KBM-7 (cell line): ENCODE measurements at places on chromosomes 1 and 21.

GRCh38 chr1:40401473-40402201 is 28.1 kb downstream of the SMAP2 start:
- no peak for DNase-seq

- no peak for DNase-seq
Observed at GRCh38 chr21:41216486-41216885, 48.5 kb downstream of the BACE2 start.

DNA sequence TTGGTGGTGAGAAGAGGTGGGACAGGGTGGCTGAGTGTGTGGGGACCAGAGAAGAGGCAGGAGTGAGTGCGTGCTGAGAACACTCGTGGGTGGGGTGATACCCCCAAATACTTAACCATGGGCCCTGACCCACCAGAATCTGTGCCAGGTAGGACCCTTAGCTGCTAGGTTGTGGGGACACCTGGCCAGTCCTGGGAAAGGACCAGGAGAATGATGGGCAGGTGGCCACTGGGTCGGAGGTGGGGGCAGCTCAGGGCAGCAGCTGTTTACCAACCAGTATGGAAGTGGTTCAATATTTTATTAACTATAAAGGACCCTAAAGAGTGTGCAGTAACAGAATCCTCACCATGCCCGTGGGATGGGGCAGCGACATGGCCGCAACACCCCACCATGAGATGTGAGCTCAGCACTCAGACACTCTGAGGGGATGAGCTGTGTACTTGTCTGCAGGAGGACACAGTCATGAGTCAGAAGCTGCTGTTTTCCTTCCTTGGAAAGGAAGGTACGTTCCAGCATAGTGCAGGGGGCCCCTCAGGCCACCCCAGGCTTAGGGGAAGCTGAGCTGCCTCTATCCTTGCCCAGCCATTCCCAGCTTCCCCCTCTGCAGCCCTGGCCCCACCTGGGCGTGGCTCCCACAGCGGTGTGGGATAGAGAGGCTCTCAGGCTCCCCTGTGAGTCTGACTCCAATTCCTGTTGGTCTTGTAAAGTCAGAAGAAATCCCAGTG is 25.4 kb downstream of the TEX35 start:
- no peak for DNase-seq

DNA sequence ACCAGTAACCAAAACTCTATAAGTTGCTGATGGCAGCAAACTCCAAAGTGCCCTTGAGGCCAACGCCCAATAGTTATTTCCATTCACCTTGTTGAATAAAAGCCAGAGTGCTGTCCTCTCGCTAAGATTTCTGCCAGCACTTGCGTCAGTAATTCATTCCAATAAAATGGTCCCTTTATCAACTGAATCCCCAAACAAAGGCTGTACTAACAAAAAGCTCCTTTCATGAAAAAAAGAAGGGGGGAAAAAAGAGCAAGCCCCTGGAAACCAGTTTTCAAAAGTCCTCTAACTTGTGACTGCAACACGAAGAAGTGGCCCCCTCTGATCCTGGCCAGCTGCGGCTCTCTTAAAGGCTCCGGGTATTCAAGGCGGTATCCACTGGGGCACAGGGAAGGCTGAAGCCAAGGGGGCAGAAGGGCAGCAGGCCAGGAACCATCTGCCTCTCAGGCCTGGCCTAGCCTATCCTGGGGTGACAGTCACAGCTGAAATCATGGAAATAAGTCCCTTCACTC is 55.8 kb upstream of the ZNF326 start:
- no peak for DNase-seq

GRCh38 chr1:46575778-46576177 is 24.3 kb upstream of the KNCN start:
- no peak for DNase-seq

- DNase-seq: no peak
Observed at GRCh38 chr1:71565262-71565661, 484.4 kb upstream of the ZRANB2 start.

DNA sequence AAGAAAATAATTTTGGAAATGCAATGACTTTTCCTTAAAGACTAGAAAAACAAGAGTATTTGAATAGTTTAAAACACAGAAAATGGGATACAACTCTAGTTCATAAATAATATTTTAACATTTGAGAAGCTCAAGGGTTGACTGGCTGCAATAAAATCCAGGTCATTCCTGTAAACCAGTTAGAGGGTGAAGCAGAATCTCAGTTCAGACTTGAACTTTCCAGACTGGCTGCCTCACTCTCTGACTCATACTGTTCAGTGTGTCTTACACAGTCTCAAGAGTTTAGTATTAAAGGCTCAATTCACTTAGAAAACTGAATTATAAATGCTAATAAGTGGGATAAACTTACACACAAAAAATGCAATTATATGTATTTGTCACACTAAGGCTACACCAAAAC is 89.9 kb downstream of the RAVER2 start:
- no peak for DNase-seq

DNA sequence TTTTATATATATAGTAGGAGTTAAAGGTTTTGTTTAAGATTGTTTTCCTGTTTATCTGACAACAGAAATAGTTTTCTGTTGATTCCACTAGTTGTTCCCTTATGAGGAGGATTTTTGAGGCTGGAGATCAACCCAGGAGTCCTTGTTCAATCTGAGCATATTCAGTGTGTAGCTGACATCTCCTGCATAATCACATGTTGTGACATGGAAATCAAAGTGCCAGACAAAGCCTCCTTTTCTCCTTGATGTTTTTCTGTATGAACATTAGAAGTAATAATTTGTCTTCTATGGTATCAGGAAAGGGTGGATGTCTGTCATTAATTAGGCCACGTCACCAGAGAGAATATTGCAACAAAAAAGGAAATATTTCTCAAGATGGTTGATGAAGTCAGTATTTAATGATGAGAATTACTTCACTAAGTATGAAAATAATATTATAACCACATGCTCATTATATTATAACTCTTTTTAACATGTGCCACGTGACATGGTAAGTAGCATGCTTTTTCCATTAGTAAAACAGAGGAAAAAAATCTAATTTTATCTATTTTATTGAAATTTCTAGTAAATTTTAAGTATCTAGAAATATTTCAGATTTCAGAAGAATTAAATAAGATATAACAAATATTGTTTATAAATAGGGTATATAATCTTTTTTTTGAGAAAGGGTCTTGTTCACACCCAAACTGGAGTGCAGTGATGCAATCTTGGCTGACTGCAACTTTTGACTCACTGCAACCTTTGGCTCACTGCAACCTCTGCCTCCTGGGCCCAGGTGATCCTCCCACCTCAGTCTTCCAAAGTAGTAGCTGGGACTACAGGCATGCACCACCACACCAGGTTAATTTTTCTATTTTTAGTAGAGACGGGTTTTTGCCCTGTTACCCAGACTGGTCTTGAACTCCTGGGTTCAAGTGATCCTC is 223.5 kb downstream of the HMCN1 start:
- no peak for DNase-seq

- no peak for DNase-seq
Observed at GRCh38 chr1:115199416-115200132, 110.3 kb upstream of the TSPAN2 start.

DNA sequence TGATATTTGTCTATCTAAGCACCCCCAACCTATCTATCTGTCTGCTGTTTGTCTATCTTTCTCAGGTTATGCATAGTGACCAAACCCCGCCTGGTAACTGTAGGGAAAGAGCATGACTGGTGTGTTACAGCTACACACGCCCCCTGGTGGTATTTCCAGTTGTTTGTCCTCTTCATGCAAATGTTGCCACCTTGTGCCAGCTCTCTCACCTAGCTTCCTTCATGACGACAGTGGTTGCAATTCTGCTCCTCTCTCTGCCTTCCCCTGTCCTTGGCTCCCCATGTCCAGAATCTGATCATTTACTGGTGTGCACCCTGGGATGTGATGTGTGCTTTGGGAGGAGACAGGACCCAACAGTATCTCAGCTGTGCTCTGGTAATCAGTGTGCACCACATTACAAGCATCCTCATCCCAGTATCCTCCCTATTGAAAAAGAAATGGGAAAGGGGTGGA is 8.1 kb upstream of the INKA2 start:
- peak; percentile 76 for DNase-seq

DNA sequence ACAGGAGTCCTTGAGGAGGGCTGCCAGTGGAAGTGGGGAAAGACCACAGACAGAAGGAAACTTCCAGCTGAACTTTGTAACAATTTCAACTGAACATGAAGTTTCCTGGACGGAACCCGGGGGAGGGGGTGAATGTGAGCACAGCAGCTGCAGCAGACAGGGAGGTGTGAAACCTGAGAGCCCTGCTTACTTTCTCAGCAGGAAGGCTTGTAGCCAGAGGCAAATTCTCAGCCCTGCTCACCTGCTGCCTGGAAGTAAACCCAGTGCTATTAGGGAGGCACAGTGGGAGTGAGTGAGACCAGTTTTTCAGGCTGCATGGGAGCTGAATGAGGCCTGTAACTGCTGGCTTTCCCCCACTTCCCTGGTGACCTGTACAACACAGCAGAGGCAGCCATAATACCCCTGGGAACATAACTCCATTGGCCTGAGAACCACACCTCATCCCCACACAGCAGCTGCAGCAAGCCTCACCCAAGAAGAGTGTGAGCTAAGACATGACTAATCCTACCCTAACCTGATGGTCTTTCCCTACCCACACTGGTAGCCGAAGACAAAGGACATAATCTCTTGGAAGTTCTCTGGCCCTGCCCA is 9.6 kb upstream of the SPRR2F start:
- no peak for DNase-seq

GRCh38 chr1:230283678-230284077 is 142.5 kb downstream of the PGBD5 start:
- no peak for DNase-seq

- DNase-seq: no peak
Observed at GRCh38 chr1:226696547-226696946, 42.5 kb downstream of the ITPKB start.

DNA sequence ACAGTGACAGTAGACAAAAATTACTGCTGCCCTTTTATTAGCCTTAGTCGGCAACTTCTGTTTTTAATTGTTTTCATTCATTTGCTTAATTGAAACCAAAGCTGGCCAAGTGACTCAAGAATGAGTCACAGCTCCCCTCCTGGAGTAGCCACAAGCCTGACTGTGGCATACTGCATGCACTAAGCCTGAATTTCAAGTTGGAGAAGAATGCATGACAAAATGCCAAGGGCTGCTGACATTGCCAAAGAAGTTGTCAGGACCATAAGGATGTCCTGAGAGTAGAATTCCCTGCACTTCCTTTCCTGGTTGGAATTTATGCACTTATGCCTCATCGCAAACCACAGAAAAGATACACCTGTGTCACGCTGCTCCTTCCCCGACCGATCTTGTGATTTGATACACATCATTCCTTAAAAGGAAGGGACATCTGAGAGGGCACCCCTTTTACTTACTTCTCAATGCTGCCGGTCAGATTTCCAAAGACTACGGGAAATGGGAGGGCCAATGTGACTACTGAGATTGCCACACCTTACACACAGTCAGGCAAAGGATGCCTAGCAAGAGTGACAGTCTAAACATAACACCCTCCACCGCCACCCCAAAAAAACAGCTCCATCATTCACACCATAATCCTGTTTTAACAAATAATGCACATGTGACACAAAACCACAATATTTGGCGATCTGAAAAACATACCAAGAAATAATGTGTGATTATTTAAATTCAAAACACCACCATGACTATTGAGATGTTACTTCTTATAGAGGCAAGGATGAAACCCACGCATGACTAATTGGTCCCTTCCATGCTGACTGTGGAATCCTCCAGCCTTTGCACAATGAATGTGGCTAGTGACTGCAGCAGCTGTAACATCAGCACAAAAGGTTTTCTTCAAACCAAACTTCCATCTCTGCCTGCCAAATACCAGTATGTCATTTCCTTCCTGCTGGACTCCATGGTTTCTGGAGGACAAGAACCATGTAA is 28.2 kb downstream of the VAV3 start:
- DNase-seq: peak; percentile 58

- no peak for DNase-seq
Observed at GRCh38 chr1:201562659-201563405, 23.9 kb downstream of the NAV1 start.

DNA sequence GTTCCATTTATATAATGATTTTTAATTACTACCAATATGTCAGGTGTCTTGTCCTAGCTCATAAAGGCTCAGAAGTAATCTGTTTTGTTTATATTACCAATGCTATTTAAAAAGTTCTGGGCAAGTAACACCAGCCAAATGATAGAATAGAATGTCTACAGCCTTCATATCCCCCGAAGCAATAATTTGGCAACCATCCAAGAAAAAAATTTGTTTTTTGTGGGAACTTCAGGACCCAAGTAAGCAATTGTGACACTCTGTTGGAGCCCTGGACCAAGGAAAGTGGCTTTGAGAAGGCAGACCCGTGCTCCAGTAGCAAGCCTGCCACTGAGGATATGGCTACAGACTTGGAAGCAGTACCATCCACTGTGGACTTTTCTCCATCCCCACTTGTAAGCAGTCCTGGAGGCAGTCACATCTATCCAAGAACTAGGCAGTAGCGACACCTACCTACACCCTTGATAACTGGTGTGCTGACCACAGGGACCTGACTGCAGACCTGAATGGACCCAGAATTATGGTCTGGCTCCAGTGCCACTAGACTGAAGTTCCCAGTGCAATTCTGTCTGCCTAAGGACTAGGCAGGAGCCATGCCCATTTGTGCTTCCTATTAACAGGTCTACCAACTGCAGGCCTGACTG is 870.7 kb upstream of the ADGRL2 start:
- no peak for DNase-seq

DNA sequence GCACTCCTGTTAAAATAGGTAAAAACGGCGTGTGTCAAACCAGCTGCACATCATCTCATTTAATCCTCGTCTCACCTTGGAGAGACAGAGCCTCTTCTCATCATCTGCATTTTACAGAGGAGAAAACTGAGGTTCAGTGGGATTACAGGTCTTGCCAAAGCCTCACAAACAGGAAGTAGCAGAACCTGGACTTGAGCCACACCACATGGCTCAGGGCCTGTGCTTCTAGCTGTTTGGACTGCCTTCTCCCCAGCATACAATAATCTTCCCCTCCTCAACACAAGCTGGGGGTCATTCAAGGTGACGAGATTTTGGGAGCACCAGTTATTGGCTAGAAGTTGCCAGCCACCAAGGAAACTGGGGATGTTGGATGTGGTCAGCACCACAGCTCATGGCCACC is 167.9 kb upstream of the ZC3H12A start:
- DNase-seq: no peak

GRCh38 chr1:97634758-97635157 is 286.1 kb downstream of the DPYD start:
- no peak for DNase-seq

GRCh38 chr1:207316141-207316540 is 5.3 kb upstream of the CD55 start:
- DNase-seq: no peak

DNA sequence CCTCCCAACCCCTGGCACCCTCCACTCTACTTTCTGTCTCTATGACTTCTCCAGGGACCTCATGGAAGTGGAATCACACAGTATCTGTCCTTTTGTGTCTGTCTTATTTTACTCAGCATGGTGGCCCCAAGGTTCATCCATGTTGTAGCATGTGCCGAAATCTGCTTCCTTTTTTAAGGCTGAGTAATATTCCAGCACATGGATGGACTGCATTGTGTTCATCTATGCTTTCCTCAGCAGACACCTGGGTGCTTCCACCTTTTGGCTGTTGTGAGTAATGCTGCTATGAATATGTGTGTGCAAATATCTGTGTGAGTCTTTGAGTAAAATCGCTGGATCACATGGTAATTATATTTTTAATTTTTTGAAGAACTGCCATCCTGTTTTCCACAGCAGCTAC is 1.6 kb upstream of the PFKL start:
- peak; percentile 24 for DNase-seq

GRCh38 chr1:61640531-61641530 is 84.1 kb downstream of the TM2D1 start:
- DNase-seq: peak; percentile 36

GRCh38 chr1:932776-933602 is 9.3 kb downstream of the SAMD11 start:
- DNase-seq: no peak

- DNase-seq: no peak
Observed at GRCh38 chr1:156391366-156391677, 22.3 kb downstream of the RHBG start.
